CD4-positive, alpha-beta memory T cell (primary cell): ENCODE measurements at places on chromosomes 1 and 21.

DNA sequence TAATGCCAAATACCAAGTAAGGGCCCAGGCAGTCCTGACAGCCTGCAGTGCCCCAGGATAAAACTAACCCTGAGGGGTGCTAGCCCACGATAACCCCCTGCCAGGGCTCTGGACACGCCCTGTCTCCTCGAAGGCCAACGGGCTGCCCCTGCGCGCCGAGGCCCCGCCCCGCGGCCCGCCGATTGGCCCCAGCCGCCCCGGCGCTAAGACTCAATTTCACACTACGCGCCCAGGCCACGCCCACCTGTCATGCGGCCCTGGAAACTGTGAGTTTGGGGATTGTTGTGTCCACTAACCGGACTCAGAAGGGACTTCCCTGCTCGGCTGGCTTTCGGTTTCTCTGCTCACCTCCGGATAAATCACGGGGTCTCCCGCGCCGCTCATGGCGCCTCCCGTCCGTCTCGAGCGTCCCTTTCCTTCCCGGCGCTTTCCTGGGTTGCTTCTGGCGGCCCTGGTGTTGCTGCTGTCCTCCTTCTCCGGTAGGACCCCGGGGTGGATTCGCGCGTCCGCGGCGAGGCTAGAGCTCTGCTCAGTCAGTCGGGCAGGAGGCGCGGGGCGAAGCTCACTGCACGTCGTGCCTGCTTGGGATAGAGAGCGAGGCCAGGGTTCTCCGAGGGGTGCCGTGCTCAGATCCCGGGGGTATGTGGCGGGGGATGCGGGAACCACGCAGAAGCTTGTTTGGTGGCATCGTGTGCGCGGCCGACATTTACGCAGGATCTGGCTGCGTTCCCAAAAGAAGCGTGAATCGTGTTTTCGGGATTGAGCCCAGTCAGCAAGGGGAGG is at the start of gene CR1L:
TSS of gene CR1L (plus strand) at position 282 of the 783 bp plus-strand sequence. CDS start at position 383, 101 bp downstream.
- DNase-seq = peak; percentile 74

DNA sequence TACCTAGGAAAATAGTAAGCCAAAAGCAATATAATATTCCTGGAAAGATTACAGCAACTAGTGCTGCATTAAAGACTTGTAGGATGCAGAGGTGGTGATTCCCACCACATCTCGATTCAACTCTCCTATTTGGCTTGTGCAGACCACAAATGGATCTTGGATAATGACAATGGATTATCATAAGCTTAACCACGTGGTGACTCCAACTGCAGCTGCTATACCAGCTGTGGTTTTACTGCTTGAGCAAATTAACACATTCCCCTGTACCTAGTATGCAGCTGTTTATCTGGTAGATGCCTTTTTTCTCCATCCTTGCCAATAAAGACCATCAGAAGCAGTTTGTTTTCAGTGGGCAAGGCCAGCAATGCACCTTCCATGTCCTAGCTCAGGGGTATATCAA is 542.7 kb upstream of the ADGRL4 start:
- no peak for DNase-seq

- no peak for DNase-seq
These were observed 1.5 kb downstream of the NBL1 start for GRCh38 chr1:19645411-19646251.

DNA sequence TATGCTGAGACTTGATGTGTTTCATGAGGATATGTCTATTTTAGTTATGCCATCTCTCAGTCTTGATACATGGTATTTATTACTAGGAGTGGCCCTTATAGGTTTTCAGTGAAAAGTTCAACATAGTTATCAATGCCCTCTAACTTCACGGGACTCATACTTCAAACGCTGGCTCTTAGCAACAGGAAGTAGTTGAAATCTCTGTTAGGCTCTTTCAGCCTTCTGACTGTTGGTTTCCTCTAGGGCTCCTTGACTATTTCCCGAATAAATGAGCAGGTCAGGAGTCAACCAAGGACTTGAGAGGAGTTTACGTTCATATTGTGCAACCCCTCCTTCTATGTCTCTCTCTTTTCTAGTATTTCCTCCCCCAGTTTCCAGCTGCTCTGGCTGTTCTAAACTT is 141.8 kb downstream of the RGS7 start:
- DNase-seq = no peak

DNA sequence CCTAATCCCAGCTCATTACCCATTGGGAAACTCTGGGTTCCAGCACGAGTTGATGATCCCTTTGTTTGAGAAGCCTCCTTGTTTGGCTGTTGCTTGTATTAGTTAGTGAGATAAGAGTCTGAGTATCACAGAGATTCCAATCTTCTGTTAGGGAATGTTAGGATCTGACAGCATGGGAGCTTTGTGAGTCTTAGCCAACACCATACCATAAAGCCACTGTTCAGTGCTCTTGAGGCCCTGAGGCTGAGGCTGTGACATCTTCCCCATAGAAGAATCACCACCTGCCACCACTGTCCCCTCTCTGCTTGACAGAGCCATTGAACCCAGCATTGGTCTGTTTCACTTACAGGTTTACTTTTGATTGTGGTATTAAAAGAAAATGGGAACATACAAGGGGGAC is 29.3 kb upstream of the NFASC start:
- no peak for DNase-seq

GRCh38 chr1:42957229-42957879 is 1.3 kb downstream of the SLC2A1 start:
- DNase-seq = no peak
